ENCODE measurements at places on chromosomes 1 and 21.

DNA sequence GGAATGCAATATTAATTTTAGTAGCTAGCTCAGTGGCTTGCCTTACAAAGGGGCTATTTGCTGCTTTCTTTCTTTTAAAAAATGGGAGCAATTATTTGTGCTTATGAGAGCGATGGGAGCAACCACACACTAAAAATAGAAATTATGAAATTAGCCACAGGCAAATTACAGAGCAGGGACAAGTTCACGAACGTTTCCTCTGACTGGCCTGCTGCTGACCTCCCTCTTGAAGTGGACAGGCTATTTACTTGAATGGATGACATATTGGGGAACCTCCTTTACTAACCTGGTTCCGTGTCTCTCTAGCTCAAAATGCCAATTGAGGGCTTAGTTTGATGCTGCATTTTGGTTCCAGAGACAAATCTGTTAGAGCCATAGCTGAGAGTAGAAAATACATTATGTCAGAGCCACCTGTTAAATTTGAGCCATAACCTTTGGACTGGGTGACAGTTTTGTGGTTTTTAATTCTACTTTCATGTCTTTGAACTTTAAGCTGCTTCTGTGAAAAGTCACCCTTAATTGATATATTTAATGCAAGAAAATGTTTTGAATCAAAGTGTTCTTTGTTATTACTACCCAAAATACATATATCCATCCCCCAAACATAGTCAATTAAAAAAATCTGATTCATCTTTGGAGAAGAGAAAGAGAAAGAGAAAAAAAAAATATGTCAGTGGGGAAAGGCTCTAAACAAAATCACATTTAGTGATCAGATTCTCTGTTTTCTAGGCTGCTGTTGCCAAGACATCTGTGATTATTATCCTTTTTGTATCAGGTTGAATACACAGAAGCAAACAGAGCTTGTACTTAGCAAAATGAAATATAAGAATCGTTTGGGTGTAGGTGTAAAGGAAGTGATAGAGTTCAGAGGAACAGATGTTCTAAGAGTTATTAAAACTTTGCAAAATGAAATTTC is 351.9 kb downstream of the ADGRL2 start:
- DNase-seq: no peak

DNA sequence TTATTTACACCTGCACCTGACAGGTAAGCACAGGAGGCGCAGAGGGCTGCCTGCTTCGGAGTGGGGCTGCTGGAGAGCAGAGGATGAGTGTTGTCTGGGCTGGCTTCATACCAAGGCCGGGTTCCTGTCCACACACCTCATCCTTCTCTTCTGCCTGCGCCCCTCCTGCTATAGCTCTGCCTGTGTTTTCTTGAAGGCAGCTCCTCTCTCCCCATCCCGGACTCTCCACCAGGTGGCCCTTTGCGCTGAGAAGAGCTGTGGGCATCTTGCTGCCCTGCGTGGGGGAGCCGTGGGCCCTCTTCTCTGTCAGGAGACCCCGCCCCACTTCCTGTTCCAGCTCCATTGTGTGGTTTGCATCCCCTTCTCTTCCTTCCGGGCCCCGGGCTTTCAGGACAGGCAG is 35.0 kb downstream of the ARHGEF10L start:
- DNase-seq: peak; percentile 8

GRCh38 chr1:30414086-30414850 is 309.1 kb downstream of the MATN1 start:
- DNase-seq: peak; percentile 2

DNA sequence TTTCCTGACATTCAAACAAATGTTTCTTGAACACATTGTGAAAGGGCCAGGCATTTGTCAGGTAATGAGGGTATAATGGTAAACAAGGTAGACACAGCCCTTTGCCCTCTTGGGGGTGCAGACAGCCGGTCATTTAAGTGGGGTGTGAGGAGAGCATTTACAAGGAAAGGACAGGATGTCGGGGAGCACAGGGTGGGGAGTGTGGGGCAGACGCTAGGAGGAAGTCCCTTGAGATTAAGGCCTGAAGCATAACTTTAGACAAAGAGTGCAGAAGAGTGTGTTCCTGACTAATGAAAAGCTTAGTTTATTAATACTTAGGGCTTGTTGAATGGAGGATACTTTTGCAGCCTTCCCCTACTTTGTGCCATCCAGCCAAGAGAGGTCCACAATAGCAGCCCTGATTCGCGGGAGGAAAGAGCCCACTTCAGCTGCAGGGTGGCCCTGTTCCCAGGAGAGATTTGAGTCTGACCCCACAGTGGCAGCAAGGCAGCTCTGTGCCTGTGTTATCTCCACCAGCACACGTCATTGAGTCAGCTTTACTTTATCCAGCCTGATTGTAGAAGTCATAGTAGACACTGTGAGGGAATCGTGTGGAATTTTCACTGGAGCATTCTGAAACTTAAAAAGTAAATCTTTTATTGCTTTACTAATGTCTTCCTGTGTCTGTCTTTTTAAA is 35.1 kb downstream of the MPZL1 start:
- DNase-seq: peak; percentile 79

DNA sequence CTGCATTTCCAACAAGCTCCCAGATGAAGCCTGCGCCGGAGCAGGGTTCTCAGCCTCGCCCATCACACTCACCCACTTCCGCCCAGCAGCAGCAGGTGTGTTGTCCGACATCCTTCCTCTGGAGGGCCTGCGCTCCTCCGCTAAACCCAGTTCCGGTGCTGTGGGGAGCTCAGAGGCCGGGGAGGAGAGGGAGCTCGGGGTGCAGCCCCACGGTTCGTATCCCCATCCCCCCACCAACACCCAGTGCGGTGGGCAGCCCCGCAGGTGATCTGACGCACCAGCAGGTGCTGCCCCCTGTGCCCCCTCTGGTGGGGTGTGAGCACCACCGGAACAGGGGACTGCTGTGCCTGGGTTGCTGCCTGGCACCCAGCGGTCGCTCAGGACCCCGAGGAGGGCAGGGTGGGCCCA is 3.4 kb upstream of the PEX10 start:
- peak; percentile 31 for DNase-seq

GRCh38 chr1:180952657-180953013 is 39.9 kb downstream of the KIAA1614 start:
- no peak for DNase-seq

DNA sequence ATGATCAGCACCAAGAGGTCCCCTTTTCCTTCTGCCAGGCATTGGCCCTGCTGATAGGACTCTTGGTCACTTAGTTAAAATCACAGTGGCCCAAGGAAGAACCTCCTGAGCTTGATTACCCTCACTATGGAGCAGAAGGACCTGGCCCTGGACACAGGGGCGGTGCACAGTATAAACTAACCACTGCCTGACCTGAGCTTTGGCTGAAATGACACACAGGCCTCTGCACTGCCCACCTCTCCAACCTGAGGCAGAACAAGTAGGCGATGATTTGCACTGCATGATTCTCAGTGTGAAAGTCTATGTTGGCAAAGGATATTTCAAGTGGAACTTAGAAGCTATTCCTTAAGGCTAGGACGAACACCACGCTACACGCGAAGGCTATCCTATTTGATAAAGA is 48.5 kb downstream of the CAPN2 start:
- no peak for DNase-seq

- no peak for DNase-seq
These were observed 31.8 kb downstream of the UCK2 start for GRCh38 chr1:165858967-165859845.

GRCh38 chr21:42157606-42158310 is 61.2 kb upstream of the ABCG1 start:
- DNase-seq: no peak

DNA sequence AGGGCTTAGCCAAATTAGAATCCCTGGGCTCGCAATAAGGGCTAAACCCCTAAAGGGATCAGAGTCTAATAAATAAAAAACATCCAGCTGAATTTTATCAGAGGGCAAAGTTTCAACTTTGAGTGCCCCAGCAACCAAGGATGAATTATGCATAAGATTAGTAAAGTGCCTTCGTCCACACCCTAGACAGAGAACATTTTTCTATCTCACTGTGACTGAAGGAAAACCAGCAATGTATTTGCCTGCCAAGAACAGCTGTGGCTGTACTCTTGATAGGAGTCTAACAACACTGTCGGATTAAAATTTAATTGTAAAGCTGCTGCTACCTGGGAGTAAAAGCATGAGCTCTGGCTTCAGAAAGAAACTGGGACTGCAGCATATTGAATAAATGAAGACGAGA is 23.3 kb downstream of the WNT2B start:
- no peak for DNase-seq

DNA sequence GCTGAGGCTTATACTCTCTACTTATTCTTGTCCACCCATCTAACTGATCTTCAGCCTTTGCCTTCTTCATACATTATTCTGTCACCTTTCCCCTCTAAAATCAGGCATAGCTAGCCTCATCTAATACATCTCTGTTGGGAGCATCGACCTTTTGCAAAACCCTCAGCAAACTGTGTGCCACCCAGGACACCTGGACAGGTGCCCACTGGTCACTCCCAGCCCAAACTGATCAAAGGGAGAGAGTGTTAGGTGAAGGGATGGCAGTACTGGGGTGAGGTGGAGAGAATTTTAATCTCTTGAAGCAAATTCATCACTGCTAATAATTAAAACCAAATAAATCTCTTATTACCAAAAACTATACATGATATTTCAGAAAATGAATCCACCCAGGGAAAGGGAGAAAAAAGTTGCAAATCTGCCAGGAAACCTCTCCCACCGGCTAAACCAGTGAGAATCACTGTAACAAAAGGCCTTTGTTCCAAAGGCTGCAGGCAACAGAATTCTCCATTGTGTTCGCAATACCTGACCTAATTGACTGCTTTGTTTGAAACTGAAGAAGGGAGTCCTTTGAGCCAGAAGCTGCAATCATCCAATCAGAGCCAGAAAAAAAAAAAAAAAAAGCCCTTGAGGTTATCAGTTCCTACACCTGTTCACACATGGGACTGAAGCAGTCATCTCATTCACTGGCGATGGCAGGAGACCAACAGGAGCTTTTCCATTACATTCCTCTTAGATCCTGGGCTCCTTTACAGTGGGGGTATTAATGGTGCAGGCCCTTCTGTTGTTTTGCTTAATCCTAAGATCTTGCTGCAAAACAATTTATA is 172.6 kb downstream of the APP start:
- no peak for DNase-seq

DNA sequence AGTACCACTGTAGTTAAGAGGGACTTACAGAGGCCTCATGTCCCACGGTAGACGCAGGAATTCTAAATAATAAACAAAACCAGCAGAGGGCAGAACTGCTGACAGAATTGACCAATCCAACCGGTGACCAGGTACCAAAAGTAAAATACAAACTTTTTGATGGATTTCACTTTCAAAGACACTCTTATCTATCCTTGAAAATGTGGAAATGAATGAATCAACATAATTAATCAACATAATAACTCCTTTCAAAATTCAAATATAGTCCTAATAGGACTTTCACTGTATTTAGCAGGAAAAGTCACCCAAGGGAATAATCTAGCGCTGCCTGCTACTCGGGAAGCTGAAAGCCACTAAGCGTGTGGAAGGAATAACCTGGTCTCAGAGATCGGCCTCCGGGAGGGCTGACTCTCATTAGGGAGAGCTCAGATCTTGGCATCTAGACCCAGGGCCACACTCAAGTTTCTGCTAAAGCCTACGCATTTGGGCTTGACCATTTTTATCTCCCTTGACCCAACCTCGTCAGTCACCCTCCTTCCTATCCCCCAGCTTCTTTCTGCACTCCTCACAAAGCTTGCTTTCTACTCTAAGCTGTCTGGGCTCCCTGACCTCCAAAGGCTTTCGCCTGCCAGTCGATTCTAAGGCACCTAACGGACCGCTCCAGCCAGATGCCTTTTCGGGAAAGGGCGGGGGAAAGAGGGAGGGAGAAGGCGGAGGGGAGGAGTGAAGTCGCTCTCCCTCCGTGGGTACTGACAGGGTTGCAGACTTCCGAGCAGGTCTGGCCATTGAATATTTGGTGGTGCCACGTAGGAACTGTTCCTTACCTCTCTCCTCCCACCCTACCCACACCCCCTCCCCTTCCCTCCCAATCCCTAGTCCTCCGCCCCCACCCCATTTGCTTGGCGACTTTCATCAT is 1.6 kb downstream of the COL11A1 start:
- peak; percentile 58 for DNase-seq

DNA sequence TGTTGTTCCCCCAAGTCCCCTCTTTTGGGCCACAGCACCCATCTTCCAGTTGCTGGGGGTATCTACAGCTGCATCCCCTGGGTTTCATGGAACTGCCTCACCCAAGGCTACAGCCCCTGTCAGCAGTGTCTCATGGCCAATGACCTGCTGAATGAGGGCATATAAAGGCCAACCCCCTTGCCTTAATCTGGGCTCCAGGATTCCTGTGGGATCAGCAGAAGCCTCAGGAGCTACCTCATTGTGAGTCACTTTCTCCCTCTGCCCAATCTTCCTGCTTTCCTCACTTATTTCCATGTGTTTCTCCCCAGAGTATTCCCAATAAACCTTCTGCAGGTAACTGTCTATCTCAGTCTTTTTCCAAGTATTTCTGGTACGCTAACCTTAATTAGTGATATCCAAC is 37.3 kb upstream of the SYT14 start:
- DNase-seq: no peak

- peak; percentile 78 for DNase-seq
These were observed 9.2 kb downstream of the POU3F1 start for GRCh38 chr1:38037221-38037939.

DNA sequence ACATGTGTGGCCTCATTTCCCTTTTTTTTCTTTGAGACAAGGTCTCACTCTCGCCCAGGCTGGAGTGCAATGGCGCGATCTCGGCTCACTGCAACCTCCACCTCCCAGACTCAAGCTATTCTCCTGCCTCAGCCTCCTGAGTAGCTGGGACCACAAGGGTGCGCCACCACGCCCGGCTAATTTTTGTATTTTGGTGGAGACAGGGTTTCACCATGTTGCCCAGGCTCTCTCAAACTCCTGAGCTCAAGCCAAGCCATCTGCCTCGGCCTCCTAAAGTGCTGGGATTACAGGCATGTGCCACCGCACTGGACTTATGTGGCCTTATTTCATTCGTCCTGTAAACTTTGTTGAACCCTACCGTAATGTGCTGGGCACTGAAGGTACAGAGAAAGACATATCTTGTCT is 569 bp upstream of the WARS2 start:
- DNase-seq: peak; percentile 66

DNA sequence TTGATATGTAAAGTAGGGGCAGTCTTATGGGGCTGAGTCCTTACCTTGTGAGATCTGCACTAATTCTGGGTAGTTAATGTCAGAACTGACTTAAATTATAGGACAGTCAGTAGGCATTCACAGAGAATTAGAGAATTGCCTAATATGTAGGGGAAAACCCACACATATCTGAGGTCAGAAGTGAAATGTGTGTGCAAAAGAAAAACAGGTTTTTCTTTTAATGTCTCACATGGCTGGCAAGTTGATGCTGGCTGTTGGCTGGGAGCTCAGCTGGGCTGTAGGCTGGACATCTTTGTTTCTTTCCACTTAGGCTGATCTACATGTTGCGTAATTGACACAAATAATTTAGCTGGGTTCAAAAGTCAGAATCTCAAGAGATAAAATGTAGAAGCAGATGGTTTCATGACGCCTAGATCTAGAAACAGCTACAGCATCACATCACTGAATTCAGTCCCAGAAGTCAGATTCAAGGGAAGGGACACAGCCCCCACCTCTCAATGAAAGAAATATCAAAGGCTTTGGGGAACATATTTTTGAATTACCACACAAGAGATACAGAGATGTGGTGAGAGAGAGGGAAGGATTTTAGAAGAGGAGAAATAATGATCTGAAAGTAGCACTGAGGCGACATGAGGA is 98.9 kb downstream of the TNFSF18 start:
- no peak for DNase-seq
